Activated CD4-positive, alpha-beta T cell treated with anti-CD3 and anti-CD28 coated beads, Interleukin-2, amount 10 ng/mL, durations not matched to agents 7 days and 5 days (primary cell): ENCODE measurements at places on chromosomes 2 and 18.

DNA sequence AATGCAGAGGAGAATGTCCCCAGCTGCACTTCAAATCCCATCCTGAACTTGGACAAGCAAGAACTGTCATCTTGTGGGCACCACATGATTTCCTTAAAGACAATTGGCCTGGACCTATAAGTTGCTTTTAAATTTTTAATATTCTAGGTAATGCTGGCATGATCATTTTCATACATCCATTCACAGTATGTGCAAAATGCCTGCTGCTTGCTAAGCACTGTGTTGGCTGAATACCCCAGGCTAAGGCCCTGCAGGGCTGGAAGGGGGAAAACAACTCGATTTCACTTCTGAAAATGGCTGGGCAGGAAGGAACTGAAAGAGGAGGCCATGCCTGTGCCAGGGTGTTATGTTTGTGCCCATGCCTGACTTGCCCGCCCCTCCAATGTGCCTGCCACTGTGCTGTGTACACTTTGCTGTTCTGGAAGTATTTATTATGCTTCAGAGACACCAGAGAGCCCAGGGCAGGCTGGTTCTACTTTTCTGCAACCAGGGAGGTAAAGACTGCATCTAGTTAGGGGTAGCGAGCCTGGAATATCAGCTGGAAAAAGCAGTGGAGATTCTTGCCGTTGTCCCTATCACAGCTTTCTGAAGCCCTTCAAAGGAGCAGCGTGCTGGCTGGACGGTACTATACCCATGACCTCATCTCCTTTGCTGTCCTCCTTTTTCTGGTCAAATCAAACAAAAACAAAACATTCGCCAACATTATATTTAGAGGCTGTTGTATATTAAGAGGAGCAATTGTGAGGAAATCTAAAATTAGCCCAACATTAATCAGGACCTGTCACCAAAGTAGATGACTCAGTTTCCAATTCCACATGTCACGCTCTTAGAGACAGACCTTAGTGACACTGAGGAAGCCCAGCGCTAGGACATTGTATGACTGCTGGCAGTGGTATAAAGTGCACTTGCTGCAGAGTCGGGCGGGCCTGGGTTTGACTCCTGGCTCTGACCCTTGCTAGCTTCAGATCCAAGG lies 158.1 kb downstream of the DDX1 start:
- DNase-seq: no peak

DNA sequence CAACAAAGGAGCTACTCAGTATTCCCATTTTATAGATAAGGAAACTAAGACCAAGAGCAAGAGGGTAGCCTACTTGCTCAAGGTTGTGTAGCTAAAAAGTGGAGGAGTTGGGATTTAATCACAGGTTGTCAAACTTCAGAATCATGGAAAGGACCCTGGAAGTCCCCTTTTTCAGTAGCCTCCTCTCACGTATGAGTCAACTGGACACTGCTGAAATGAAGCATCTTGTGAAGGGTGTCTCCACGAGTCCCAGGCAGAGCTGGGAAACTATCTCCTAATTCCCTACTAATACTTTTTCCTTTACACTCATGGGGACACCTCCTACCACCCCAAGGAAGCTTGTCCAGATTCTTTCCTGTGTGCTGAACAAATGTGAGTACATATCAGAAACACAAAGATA lies 155.8 kb downstream of the RHBDD1 start:
- DNase-seq: no peak

- DNase-seq: no peak
Observed at GRCh38 chr18:50424877-50425690, 50.2 kb downstream of the SKA1 start.

GRCh38 chr18:4640349-4641012 lies 185.4 kb upstream of the DLGAP1 start:
- no peak for DNase-seq

- no peak for DNase-seq
Observed at GRCh38 chr2:227248876-227249275, 76.2 kb upstream of the MFF start.

GRCh38 chr2:149488706-149489440 lies 98.7 kb downstream of the MMADHC start:
- no peak for DNase-seq

DNA sequence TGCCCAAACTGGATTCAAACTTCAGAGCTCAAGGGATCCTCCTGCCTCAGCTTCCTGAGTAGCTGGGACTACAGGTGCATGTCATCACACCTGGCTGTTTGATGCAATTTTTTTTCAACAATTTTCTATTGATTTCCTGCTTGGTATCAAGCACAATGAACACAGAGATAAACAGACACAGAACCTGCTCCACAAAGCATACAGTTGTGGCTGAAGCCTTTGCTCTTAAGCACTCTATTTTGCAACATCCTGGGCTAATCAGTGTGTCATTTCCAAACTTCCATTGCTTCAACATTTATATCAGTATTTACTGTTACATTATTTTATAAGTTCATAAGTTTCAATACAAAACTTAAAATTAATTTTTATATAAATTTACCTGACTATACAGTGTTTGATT lies 79.4 kb downstream of the NEB start:
- no peak for DNase-seq

DNA sequence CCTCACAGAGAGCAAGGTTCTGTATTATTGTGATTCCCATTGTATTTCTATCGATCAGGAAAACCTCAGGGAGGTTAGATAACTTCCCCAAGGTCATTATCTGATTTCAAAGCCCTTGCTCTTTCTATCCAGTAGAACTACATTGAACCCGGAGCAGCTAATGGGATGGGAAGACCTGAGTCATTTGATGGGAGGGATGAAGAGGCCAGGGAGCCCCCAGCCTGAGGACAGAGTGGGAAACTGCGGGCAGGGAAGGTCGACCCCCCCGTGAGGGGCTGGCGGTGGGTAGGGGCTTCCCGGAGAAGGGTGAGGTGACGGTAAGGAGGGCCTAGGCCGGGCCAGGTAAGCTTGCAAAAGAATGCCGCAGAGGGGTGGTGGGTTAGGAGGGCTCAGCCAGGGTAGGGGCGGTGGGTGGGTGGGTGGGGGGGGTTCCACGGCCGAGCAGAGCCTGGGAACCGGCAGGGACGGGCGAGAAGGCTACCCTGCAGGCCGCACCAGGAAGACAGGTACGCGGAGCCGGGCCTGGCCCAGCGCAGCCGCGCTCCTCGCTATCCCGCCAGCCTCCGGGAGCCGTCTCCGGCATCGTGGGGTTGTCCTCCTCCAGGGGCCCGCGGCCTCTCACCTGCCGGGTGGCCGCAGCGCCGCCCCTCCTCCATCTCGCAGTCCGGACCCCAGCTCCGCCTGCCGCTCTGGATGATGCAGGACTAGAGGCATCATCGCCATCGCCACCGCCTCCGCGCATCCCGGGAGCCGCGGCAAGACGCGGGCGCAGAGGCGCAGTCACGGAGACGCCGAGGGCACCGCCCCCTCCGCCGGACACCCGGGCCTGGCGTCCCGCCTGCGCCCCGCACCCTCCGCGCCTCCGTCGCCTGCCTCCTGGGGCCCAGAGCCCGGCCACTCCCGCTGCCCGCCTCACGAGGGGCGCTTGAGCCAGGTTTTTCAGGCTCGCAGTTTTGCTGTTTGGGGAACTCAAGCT lies at the start of gene GPR75:
GPR75 (minus strand) TSS at position 762 of the 976 bp plus-strand sequence. CDS start 5,211 bp downstream, outside the sequence.
- DNase-seq: no peak
